ENCODE measurements at places on chromosomes 6 and 20. TPM values are rescaled to one million over a fixed set of nuclear protein-coding genes. Genes with fewer than 3 reads are reported as not detected.

GRCh38 chr6:16178351-16178750, 49.5 kb downstream of the MYLIP start:
- DNase-seq: no peak

- DNase-seq: no peak
Observed at GRCh38 chr6:89433252-89434149, 549 bp downstream of the ANKRD6 start.

GRCh38 chr6:38713812-38714211, 1.3 kb upstream of the DNAH8 start:
- DNase-seq: no peak

- DNase-seq: no peak
Observed at GRCh38 chr20:36279362-36279761, 26.8 kb upstream of the DLGAP4 start.

- DNase-seq: no peak
Observed at GRCh38 chr6:8993111-8993510, 557.8 kb upstream of the SLC35B3 start.

GRCh38 chr6:39876826-39877225, 57.4 kb downstream of the MOCS1 start:
- no peak for DNase-seq

GRCh38 chr20:50646483-50646996, 44.8 kb downstream of the RIPOR3 start:
- peak; percentile 78 for DNase-seq

- no peak for DNase-seq
Observed at GRCh38 chr6:118260833-118261232, 287.3 kb upstream of the PLN start.

GRCh38 chr6:99467509-99468106, 42.5 kb upstream of the PNISR start:
- no peak for DNase-seq

DNA sequence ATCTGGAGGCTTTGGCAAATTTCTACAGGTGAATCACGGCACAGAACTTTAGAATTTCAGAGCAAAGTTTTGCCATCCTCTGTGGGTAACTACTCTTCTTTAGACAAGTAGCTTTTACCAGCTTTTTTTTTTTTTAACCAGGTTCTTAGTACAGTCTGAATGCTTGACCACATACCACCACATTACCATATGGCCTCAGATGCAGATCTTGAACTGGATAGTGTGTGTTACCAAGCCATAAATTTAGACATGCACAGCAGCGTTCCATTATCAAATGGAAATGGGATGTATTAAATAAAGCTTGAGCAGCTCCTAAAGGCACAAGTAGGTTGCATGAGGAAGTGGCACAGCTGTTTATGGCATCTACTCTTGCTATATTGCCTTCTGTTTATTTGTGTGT, 38.3 kb upstream of the PRSS16 start:
- DNase-seq: no peak

GRCh38 chr6:69861986-69862385, 4.4 kb upstream of the COL19A1 start:
- DNase-seq: no peak

MRPL14 gene
- polyA plus RNA-seq: 64.1 TPM

NMBR gene
- 0.15 TPM for polyA plus RNA-seq

Data from AG04450 (cell line).